ENCODE measurements at places on chromosomes 12 and 14.
A peak's percentile ranks its signal among the peaks of the same experiment; 100 is the strongest.

GRCh38 chr14:104704252-104704651 is 14.8 kb downstream of the INF2 start:
- DNase-seq = no peak

GRCh38 chr12:63321373-63321772 is 170.4 kb upstream of the AVPR1A start:
- DNase-seq = no peak

- no peak for DNase-seq
Measured at GRCh38 chr12:52846356-52846970, 2.3 kb downstream of the KRT78 start.

GRCh38 chr14:90332271-90332584 is 487 bp upstream of the NRDE2 start:
- no peak for DNase-seq

- DNase-seq = no peak
Measured at GRCh38 chr12:56304872-56305590, 4.9 kb upstream of the CS start.

GRCh38 chr14:64944861-64945260 is 2.3 kb upstream of the GPX2 start:
- no peak for DNase-seq

DNA sequence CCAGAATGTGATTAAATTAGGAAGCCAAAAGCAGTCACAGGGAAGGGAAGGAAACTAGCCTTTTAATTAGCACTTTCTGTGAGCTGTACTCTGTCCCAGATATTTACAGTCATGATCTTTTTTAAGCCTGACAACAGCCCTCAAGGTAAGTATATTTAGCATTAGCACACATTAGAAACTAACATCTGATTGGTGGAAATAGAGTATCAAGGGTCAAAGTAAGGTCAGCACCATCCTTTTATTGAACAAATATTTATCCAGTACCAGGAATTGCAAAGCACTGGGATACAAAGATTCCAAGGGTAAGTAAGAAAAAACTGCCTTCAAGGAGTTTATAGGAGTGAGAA is 28.2 kb downstream of the RPGRIP1 start:
- no peak for DNase-seq

DNA sequence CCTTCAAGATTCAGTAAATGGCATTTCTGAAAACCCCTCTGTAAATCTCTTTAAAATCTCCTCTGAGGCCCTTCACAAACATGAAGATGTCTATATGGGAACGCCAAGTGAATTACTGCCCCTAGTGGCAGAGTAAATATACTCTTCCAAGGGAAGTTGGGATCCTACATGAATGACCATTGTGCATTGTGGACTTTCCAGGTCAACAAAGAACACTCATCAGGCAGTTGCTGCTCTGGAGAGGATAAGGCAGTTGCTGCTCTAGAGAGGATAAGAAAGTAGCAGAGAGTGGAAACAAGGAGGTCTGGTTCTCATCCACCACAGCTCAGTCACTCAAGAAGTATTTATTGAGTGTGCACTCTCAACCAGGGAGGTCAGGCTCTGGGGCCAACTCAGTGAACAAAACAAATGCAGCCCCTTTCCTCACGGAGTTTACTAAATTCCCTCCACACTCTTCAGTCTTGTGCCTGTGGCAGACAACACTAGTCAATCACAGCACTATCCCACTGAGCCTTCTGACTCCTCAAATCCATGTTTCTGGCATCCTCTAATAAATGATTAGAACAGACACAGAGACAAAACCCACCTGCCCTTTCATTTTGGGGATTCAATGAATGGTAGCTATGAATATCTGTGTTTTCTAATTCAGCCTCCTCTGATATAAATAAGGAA is 52.9 kb downstream of the SVOP start:
- DNase-seq = no peak

GRCh38 chr12:43180242-43180641 is 371.8 kb downstream of the ADAMTS20 start:
- no peak for DNase-seq

- DNase-seq = no peak
Measured at GRCh38 chr14:94451091-94451771, 1.4 kb downstream of the SERPINA11 start.

- DNase-seq = no peak
Measured at GRCh38 chr12:56308714-56309113, 7.1 kb downstream of the CNPY2 start.

GRCh38 chr14:55650992-55651391 is 71.0 kb downstream of the KTN1 start:
- no peak for DNase-seq

DNA sequence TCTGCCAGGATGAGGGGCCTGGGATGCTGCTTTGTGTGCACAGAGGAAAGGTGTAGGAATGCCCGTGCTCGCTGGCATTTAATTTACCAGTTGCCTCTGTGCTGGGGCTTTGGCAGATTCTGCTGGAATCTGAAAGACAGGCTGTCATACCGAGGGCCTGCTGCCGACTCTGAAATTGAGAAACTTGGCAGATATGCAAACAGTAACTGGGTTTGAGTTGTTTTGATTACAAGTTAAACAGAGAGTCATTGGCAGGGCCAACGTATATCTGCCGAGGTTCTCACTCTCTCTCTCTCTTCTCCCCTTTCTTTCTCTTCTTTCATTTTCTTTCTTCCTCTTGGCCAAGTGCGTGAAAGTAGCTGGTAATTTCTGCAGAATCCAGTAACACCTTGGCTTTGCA is 618.7 kb downstream of the VRK1 start:
- DNase-seq = no peak

- DNase-seq = no peak
Measured at GRCh38 chr12:19778172-19778571, 338.9 kb downstream of the AEBP2 start.

DNA sequence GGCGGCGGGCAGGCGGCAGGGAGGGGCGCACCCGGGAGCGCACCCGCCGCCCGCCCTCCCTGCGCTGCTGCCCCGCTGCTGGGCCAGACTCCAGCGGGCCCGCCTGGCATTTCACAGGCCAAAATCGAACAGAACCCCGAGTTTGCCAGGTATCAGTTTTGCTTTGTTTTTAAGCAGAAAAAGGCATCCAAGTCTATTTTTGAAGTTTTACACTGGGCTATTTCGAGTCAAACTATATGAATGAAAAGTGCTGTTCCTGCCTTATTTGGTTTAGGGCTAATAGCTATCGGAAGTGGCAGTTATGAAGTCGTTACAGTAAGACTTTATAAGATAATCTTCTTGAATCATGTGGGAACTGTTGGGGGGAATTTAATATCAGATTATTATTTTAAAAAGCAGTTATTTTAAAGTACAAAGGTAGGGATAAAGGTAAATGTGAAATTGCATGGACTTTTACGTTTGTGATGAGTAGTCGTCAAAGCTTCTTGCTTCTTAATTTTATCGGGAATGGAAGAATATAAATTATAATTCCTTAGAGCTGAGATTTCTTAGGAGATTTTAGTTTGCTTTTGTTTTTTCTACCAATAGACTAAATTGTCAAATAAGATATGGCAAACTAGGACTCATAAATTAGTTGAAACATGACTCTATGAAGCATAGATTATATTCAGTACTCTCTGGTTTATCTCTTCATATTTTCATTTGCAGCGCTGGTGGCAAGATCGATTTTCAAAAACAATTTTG is 1.1 kb downstream of the MSRB3 start:
- no peak for DNase-seq

DNA sequence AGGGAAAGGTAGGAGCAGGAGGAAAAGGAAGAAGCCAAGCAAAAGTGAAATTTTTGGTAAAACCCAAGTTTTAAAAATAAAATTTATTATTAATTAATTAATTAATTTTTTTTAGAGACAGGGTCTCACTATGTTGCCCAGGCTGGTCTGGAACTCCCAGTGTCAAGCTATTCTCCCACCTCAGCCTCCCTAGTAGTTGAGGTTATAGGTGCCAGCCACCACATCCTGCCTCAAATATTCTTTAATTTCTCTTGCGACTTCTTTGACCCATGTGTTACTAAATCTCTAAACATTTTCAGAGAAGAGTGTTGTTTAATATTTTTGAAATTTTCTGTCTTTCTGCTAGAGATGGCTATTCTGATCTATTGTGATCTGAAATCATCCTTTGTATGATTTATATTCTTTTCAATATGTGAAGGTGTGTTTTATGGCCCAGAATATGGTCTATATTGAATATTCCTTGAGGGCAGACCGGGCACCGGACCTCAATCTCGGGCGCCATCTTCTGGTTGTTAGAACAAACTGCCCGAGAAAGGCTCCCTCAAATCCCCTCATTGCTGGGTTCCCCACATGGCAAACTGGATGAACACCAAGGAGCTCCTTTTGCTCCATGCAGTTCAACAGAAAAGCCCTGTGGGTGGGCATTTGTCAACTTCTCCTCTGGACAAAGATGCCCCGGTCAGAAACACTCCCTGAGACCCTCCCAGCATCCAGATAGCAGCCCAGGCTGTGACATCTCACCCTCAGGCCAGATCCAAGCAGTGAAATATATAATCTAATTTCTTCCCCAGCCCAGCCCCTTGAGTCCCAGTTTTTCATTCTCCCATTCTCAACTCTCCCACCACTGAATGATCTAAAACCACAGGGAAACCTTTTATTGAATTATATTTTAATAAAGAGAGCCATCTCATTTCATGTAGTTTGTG is 110.5 kb downstream of the ASCL4 start:
- peak; percentile 58 for DNase-seq

DNA sequence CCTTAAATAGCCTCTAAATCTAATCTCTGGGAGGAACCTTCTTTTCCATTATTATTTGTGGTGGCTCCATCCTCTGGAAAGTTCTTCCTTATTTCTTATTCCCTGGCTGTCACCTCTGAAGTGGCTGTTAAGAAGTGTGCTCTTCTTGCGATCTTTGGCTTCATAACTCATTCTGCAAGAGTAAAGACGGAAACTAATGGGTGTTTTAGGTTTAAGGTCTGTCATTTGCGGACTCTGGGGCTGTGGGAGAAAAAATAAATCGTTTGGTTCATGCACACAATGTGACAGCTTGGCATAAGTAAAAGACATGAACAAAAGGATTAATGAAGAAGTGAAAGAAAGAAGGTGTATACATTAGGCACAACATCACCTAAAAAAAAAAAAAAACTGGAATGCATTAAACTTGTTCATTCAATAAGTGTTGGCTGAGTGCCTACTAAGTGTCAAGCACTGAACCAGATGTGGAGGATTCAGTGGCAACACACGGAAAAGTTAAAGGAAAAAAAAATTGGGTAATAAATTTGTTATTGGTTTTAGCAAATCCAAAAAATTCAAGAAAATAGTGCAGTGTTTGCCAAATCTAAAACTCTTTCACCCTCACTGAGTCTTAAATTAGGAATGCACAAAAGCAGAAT is 99.5 kb downstream of the ERGIC2 start:
- DNase-seq = no peak

GRCh38 chr14:61280526-61281185 is 482 bp downstream of the TMEM30B start:
- peak; percentile 88 for DNase-seq

DNA sequence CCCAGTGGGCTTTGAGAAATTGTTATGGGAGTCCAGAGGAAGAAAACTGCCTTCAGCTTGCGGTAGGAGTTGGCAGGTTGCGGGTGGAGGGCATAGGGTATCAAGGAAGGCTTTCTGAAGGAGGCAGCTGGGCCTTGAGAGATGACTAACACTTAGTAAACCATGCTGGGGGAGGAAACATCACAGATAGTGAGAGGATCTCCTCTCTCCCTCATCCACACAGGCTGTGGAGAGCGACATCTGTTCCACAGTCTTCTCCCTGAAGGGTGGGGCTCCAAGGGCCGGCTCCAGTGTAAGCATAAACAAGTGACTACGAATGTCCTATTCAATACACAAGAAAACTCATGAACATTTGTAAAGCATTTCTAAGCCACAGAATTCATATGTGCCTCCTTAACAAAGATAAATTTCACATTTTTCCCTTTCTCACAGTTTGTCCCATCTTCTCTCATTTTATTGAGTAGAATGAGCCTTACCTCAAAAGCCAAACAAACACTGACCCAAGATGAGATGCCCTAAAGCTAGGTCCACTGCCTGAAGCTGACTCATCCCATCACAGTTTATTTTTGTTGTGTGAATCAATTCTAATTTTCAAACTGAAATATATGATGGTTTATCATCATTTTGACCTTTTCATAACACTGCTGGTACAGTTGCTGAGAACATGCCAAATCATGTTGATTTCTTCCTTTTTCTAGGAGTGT is 227.9 kb downstream of the SLC25A21 start:
- DNase-seq = no peak

DNA sequence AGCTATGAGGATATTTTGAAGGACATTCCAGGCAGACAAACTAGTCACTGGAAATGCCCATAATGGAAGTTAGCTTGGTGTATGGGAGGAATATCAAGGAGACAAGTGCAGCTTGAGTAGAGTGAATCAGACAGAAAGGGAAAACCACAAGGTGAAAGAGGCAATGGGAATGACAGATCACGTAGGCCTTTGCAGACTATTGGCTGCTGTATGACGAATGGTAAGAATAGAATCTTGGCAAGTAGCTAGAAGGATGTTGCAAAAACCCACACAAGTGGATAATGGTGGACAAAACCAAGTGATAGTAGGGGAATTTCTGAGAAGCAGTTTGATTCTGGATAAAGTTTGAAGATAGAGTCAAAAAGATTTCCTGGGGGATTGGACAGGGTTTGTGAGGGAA is 196.9 kb upstream of the NOVA1 start:
- DNase-seq = no peak

- DNase-seq = no peak
Measured at GRCh38 chr14:61563162-61563511, 132.2 kb upstream of the HIF1A start.

GRCh38 chr14:40762685-40763084 is 844.0 kb upstream of the LRFN5 start:
- no peak for DNase-seq

- no peak for DNase-seq
Measured at GRCh38 chr12:50626026-50626425, 121.2 kb downstream of the DIP2B start.

DNA sequence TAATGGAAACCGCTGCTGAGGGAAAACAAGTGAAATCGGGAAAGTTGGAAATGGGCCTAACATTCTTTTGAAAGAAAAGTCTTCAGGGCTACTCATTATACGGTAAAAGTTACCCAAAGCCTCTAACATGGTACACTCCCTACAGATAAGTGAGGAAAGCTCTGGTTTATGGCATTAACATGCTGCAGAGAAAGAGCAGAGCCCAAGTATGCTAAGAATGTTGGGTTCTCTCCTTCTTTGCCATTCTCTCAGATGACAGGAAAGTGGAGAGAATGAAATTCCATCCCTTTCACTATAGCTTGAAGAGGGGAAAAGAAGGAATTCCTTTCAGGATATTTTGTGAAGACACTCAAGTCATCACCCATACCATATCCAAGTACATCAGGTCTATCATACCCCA is 348.0 kb downstream of the SEC23A start:
- no peak for DNase-seq

- DNase-seq = no peak
Measured at GRCh38 chr14:39419272-39419671, 13.0 kb downstream of the FBXO33 start.
